ENCODE measurements at places on chromosomes 1 and 21.

- DNase-seq, result no peak
Observed at GRCh38 chr1:154334079-154335024, 9.0 kb downstream of the ATP8B2 start.

GRCh38 chr21:33101300-33101911, 31.5 kb downstream of the OLIG1 start:
- DNase-seq, result no peak

DNA sequence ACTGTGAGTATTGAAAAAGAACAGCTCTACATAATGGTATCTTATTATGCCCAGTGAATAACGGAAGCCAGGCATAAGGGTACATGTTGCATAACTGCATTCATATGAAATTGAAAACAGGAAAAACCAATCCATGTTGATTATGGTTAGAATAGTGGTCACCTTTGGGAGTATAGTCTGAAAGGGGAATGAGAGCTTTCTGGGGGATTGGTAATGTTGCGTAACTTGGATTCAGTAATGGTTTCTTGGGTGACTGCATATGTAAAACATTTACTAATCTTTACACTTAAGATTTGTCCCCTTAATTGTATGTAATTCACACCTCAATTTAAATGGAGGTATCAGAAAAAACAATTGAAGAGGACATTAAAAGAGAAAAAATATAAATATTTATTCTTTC, 292.1 kb downstream of the LMO4 start:
- DNase-seq, result no peak

DNA sequence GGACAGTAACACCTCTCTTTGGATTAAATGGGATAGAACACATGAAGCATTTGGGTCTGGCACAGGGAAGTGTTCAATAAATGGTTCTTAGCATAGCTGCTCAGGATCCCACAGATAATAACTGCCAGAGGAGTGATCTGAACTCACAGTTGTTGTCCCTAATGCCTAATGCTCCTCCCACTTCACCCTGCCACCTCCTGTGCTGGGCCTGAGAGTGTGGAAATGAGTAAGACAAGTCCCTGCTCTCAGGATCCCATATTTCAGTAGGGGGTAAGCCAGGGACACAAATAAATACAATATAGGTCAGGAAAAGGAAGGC, 19.9 kb upstream of the FOXO6 start:
- DNase-seq, result no peak

GRCh38 chr21:29340228-29340627, 41.5 kb downstream of the BACH1 start:
- no peak for DNase-seq

- peak; percentile 70 for DNase-seq
Observed at GRCh38 chr1:117059334-117059677, 820 bp upstream of the TTF2 start.

DNA sequence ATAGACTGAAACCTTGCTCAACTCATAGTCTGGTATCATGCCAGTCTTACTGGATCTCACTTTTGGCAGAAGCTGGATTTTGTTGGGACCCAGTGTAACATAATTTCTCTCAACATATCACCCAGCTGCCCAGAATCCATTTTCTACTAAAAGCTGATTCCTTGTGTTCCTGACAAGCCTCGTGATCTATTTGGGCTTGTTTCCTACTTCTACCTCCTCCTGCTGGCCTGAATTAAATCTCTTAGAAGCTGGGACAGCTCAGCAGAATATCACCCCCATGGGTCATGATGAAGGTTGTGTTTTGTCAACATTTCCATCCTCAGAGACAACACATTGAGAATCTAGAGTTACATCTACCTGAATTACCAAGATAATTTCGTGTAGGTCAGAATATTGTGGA, 7.7 kb downstream of the GOLT1A start:
- no peak for DNase-seq

GRCh38 chr1:233045588-233045987, 95.2 kb downstream of the NTPCR start:
- no peak for DNase-seq

GRCh38 chr1:219810451-219810850, 117.9 kb downstream of the SLC30A10 start:
- no peak for DNase-seq

DNA sequence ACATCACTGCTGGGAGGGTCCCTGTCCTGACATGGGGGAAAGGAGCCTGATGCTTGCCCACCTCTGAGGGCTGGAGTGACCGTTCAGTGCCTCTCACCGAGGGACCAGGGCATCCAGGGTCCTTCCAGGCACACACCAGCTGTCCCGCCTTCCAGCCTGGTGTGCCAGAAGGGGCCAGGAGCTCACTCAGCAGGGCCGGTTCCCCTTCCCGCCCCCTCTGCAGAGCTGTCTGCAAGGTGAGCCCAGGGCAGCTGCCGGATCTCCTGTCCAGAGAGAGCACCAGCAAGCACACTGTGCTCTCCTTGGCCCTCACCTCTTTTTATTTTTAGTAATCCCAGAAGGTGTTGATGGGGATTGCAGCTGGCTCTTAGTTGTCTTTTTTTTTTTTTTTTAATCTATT, 16.9 kb downstream of the H6PD start:
- DNase-seq, result no peak

GRCh38 chr1:10691740-10692125, 104.7 kb downstream of the CASZ1 start:
- no peak for DNase-seq

- DNase-seq, result no peak
Observed at GRCh38 chr1:34697818-34698217, 57.0 kb upstream of the GJB5 start.

DNA sequence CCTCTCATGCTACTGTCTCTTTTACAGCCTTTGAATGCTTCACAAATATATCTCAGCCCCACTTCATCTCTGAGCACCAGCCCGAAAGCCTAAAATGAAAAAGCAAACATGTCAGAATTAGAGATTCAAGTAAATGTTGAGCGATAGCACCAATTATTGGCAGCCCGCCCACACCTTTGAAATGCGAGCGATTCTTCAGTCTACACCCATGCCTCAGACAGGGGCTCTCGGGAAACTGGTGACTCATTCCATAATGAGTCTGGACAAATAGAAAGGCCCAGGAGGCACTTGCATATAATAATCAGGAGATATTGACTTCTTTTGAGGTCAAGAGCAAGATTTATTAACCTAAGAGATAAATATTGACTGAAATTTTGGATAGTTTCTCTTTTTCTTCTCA, 487.3 kb upstream of the PTBP2 start:
- no peak for DNase-seq

DNA sequence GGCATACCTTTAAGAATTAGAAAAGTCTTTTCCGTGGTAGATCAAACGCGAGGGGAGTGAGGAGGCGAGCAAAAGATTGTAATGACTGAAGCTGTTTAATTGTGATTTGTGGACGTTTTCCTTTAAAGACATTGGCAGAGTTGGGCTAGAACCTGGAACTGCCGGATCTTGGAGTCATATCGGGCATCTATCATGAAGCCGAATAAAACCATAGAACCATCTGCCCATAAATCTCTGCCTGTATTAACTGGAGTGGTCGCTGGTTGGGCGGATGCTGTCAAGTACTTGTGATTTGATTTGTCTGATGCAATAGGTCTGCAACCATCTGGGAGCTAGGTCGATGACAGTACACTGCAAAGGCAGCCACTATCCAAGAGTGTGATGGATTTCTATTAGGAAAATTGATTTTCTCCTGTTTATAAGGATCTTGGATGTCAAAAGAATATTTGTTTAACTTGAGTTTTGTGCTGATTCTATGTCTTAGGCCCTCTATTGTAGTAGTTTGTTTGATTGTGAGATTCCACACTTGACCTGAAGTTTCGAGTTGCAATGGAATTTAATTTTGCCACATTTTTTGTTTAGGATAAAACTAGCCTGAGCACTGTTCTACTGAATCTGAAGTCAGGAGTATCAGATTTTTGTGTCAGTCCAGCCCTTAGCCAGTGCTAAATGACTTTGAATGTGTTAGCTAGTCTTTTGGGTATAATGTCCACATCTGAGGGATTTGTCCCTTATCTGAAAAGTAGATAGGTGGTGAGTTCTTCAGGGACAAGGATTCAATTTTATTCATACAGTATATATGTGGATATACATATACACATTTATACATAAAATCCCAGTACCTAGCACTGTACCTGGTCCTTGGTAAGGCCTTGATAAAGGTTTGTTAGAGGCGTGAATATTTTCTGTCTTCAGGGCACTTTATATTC, 1.2 kb downstream of the SARS1 start:
- DNase-seq, result peak; percentile 41

- DNase-seq, result peak; percentile 77
Observed at GRCh38 chr1:87325982-87326738, 2.5 kb upstream of the LMO4 start.

DNA sequence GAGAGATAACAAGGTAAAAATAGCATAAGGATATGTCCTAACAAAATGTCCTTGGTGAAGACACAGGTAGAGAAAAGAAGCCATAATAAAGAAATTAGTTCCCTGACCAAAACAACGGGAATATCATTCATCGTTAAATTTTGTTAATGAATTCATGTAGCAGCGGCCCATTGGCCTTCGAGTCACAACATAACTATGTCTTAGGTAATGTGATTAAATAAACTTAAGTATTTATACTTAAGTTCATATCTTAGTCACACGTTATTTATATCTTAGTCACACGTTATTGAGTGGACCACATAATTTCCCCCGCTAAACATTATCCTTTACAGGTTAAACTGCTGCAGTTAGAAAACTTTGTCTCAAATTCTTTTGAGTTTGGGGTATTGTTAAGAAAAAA, 1.2 kb downstream of the NEXN start:
- DNase-seq, result no peak

- no peak for DNase-seq
Observed at GRCh38 chr1:41486371-41487125, 2.1 kb upstream of the EDN2 start.

- no peak for DNase-seq
Observed at GRCh38 chr21:33939226-33939625, 23.6 kb upstream of the ATP5PO start.

DNA sequence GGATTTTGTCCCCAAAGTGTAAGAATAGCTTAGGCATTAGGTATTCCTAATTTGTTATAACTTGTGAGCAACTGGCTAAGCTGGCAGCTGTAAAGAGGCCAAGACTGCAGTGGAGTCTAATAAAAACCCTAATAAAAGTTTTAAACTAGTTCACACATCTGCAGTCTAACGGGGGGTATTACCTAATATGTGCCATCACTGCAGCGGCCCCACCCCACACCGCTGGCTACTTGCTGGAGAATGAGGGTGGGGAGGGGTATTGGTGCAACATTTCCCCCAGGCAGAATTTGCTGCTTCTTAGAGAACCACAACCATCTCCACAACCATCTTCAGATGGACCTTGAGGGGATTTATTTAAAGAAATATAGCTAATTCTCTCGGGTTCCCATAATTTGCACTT, 135.0 kb downstream of the ZC3H11B start:
- DNase-seq, result no peak

- no peak for DNase-seq
Observed at GRCh38 chr1:215439549-215439948, 127.6 kb upstream of the KCTD3 start.

GRCh38 chr1:231494439-231495110, 33.9 kb upstream of the TSNAX start:
- DNase-seq, result no peak

DNA sequence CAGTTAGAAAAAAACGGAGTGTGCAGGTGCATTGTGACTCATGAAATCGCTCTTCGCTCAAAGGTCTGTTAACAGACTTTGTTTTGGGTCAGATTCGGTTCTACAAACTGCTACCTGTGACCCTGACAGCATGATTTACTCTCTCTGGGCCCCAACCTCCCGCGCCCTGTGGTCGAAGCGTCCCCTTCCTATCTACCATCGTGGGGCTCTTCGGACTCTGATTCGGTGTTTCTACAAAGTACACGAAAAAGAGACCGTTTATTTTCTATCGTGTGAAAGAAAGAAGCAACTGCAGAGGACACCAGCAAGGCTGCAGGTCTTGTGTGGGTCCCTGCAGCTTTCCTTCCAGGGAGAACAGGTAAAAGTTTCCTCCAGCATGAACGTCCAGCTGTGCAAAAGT, 29.4 kb upstream of the SLC19A1 start:
- no peak for DNase-seq

- DNase-seq, result peak; percentile 2
Observed at GRCh38 chr21:28627691-28628090, 365.0 kb downstream of the LTN1 start.

- DNase-seq, result no peak
Observed at GRCh38 chr1:94395231-94395630, 23.0 kb upstream of the ABCD3 start.

DNA sequence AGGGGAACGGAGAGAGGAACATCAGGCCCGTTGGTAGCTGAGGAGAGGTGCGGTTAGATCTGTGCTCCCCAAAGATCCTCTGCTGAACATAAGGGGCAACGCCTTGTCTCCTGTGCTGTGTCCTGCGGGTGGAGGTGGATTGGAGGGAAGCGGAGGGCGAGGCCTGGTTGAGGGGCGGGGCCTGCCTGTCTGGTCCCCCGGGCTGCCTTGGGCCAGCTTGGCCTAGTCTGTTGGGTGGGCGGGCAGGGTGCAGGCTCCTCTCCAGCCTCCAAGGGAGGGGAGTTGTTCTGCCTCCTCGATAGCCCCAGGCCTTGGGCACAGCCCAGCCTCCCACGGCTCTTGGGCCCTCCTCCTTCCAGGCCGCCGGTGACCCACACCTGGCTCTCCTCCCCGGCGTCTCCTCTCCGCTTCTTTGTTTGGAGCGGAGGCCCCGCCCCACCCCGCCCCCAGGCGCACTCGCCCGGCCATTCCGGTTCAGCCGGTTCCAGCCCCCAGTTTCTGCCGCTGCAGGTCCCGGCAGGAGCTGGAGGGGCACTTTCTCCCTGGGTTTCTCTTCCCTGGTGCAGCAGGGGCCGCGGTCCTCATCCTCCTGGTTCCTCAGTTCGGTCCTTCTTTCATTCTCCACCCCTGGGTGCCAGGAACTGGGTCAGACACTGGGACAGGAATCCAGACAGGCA, 19.4 kb downstream of the PTPRF start:
- DNase-seq, result no peak

- no peak for DNase-seq
Observed at GRCh38 chr1:187911820-187912219, 1083.1 kb downstream of the PLA2G4A start.

- DNase-seq, result peak; percentile 88
Observed at GRCh38 chr1:221742555-221743415, 896 bp upstream of the DUSP10 start.
